NCI-H524 treated with DMSO at 0.1 percent for 48 hours (cell line): ENCODE measurements at places on chromosomes 1 and 21.

GRCh38 chr1:236395230-236395946, 1.3 kb downstream of the EDARADD start:
- no peak for DNase-seq

GRCh38 chr1:52769346-52770033, 43.2 kb downstream of the ZYG11B start:
- DNase-seq = no peak

GRCh38 chr21:25573409-25574206, 33.7 kb downstream of the MRPL39 start:
- no peak for DNase-seq

GRCh38 chr1:216929870-216930582, 206.8 kb upstream of the ESRRG start:
- DNase-seq = no peak

GRCh38 chr1:58539553-58539952, 7.0 kb downstream of the OMA1 start:
- DNase-seq = no peak

DNA sequence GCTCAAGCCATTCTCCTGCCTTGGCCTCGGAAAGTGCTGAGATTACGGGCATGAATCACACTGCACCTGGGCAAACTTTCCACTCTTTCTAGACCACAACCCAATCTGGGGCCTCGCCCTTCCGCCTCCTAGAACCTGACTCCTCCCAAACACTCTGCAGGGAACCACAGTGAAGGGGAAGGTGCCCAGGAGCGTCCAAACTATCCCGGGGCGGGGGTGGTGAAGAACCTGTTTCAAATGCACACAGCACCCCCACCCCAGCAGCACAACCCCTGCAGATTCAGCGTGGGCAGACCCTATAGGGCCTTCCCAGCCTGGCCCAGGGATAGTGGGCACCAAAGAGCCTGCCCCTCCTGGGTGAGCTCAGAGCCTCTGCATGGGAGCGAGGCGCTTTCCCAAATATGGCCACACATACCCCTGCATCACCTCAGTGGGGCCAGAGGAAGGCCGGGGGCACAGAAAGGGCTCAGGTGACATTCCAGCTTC, 86.9 kb downstream of the STUM start:
- DNase-seq = no peak

DNA sequence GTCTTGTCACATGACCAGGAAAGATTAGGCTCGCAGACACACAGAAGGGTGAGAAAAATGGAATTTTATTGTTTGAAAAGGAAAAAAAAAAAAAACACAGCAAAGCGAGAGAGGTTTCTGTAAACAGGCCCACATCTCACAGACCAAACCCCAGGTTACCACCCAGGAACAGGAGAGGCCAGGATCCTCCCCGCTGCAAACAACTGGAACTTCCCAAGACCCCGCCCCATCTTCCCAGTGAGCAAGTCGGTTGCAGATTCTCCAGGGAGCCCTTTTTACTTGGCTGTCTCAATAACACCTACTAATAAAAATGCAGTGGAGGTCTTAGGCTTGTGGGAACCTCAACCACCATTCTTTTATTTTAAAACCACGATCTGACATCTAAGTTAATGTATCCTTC, 84.7 kb upstream of the ETS2 start:
- no peak for DNase-seq

DNA sequence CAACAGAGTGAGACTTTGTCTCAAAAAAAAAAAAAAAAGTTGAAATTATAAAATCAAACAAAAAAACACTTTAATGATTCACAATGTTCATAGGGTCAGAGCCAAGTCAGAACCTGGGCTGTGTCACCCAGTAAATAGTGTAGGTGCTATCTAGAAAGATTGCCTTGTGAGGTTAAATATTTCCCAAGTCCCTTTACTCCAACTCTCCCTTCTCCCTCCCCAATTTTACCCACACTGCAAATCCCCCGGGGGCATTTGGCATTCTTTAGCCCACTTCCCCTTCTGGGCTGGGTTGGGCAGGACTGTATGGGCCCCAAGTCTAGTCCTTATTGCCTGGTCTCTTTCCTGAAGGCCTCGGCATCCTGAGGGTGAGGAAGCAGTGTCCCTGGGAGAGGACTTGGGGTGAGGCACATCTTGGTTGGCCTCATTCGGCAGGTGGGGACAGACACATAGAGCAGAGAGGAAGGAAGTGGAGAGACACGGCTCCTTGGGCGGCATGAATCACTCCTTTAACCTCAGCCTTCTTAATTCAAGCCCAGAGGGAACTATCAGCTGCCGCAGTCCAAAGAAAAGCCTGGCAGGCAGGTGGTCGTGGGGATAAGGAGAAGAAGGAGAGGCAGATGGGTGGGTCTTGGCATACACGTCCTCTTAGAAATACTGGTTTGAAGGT, 8.2 kb downstream of the ADORA1 start:
- DNase-seq = no peak

- no peak for DNase-seq
These were observed 133.4 kb downstream of the CASZ1 start for GRCh38 chr1:10662824-10663677.

DNA sequence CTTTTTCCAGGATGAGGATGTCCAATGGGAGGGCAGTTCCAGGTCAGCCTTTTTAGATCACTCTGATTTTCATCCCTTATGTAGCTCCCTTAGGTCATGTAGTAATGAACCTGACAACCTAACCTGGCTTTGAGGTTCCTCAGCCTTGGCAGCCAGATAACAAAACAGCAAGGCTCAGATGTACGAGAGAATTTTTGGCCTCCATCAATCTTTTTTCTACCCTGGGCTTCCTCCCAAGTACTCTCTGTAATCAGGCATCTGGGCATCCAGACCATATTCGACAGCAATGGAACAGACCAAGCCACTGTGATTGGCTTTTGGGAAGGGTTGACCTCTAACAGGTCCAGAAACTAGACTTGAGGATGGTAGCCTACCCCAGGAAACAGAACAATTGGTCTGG, 38.6 kb downstream of the KCNH1 start:
- DNase-seq = no peak

- DNase-seq = no peak
These were observed 81.2 kb upstream of the F3 start for GRCh38 chr1:94622757-94623156.

- no peak for DNase-seq
These were observed 27.7 kb downstream of the PTPRF start for GRCh38 chr1:43558346-43558841.

- peak; percentile 88 for DNase-seq
These were observed 96.6 kb downstream of the ASTN1 start for GRCh38 chr1:177067752-177068410.

- DNase-seq = no peak
These were observed 509.5 kb downstream of the PLPP3 start for GRCh38 chr1:56069824-56070223.

DNA sequence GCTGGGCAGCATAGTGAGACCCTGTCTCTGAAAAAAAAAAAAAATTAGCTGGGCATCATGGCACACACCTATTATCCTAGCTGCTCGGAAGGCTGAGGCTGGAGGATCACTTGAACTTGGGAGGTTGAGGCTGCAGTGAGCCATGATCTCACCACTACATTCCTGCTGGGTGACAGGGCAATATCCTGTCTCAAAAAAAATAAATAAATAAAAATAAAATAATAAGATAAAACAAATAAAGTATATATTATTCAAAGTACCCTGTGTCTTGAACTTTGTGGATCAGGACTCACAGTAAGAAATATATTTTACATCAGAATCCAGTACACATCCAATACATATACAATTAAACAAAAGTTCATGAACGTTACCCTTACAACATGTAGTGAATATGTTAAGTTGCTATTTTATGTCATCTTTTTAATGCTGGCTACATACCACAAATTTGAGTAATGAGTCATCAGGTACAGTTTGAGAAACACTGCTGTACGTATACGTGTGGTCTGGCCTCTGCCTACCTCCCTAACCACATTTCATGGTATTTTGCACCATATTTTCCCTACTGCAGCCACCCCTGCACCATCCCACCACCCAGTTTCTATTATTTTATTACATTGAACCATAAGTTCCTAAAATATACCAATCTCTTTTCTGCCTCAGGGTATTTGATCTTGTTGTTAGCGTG, 4.4 kb downstream of the NME7 start:
- no peak for DNase-seq

- no peak for DNase-seq
These were observed 104.3 kb downstream of the HHIPL2 start for GRCh38 chr1:222443566-222443965.

DNA sequence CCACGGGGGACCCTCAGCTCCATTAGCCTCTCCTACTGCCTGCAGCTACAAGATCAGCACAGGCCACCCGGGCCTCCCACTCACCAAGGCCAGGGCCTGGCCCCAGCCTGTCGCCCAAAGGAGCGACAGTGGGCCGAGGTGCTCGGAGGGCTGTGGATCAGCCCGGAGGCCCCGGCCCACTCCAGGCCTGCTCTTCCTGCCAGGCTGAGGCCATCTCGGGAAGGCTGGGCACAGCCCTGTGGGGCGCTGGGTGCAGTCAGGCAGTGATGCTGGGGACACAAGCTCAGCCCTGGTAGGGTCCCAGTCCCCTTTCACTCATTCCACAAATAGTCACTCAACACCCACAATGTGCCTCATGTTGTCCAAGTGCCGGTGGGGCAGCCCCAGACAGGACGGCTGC, 58.8 kb downstream of the CASZ1 start:
- no peak for DNase-seq

DNA sequence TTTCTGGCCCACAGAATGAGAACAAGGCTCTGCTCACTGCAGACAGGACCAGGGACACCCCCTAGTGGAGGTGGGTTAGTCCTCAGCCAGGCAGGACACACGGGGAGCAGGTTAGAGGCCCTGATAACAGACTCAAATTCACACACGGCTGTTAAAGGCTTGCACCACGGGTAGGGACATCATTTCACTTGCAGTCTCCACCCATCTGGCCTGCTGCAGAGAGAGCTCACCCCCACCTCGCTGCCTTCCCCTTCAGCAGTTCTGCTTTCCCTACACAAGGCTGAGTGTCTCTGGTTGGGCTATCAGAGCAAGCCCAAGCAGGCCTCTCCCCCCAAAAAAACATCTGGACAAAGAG, 20.6 kb downstream of the MEF2D start:
- no peak for DNase-seq

DNA sequence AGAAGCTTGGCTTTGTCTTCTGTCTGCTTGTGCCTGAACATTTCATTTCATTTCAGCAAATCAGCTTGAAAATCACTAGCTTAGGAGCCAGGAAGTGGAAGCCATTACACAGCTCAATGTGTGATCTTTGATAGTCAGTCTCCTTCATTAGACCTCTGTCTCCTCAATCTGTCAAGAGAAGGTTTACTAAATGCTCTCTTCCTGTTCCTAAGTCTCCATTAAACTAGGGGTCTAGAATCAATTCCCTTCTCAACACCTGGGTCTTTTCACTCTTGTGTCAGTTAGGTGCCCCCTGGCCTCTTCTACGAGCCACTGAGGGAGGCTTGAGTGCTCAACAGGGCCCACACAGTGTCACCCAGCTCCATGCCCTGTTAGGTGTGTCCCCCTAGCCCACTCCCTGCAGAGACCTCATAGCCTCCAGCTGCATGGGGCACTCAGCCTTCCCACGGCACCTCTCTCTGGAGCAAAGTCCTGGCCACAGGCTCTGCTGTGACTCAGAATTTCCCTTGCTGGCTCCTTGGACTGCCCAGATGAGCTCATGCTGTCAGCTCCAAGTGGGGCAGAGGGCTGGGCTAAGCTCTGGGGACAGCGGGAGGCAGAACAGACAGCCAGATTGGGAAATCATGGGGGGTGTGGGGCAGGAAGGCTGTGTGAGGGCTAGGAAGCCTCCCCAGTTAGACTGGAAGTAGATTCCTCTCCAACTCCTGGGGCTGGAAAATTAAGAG, 115.7 kb upstream of the IPO9 start:
- no peak for DNase-seq

- DNase-seq = no peak
These were observed 97.9 kb downstream of the USH2A start for GRCh38 chr1:216325336-216325735.

DNA sequence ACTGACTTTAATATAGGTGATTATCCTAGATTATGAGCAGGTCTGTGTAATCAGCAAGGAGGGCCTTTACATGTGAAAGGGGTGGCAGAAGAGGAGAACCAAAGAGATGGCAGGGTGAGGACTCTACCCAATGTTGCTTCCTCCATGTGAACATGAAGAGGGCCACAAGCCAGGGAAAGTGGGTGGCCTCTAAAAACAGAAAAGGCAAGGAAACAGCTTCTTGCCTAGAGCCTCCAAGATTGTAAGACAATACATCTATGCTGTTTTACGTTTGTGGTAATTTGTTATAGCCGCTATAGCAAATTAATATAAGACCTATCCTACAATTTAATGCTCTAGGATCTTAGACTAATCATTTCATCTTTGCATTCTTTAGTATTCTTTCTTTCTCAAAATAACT, 85.5 kb downstream of the PLPP3 start:
- no peak for DNase-seq

DNA sequence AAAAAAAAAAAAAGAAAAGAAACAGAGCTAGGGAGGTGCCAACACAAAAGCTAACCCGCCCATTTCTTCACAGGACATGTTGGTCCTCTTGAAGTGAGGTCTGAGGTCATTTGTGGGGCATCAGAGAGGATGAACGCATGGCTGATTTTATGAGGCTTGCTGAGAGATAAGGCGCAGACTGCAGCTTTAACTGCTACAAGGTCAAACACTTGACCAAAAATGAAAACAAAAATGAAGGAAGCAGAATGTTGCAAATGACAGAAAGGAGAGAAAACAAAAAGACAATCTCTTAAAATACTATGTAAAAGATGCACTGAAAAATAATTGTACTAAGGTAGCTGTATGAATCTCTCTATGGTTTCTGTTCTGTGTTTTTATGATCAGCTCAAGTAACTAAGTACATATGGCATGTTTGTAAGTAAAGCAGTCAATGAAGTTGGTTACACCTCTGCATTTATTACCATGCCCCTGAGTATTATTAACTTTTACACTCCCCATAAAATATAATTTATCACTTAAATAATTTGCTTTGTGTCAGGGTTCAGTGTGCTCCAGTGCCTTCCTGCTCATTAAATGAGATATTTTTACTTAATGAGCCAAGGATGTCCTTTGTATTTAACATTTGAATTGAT, 249.1 kb upstream of the NR5A2 start:
- no peak for DNase-seq

DNA sequence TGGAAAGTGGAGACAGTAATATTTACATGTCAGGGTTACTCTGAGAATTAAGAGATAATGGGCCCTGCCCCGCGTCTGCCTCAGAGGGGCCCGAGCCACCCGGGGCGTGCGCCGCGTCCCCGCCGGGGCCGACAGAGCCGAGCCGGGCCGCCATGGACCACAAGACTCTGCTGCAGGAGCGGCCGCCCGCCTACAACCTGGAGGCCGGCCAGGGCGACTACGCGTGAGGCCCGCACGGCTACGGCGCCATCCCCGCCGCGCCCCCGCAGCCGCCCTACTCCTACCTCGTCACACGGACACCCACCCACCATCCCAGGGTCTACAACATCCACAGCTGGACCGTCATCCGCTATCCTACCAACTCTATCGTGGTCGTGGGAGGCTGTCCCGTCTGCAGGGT, 35.1 kb upstream of the LRRC39 start:
- DNase-seq = no peak

GRCh38 chr1:106498238-106498637, 558.2 kb upstream of the PRMT6 start:
- no peak for DNase-seq

GRCh38 chr1:91601554-91602376, 101.1 kb downstream of the CDC7 start:
- no peak for DNase-seq
